HL-60 (cell line): ENCODE measurements at places on chromosomes 5 and 9.

DNA sequence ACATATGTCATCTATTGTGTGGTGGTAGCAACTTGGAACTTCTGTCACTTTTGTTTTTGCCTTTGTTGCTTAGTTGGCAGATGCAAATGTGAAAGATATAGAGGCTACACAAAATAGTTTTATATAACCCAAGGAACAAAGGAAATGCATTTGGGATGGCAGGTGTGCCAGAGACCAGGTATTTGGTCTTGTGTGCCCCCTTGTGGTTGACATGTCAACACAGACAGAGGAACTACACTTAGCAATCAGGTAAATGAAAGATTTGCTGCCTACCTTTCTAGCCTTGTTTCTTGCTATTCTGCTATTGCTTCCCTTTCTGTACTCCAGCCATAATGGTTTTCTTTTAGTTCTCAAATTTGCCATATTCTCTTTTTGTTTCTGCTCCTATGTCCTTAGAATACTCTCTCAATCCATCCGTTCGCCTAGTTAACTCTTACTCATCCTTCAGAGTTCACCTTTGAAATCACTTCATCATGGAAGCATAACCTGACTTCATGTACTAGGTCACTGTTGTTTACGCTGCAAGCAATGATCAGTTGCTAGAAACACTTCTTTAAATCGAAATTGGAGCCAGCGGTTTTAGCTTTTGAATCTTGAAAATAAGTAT is 119.5 kb downstream of the TRPM3 start:
- no peak for DNase-seq

DNA sequence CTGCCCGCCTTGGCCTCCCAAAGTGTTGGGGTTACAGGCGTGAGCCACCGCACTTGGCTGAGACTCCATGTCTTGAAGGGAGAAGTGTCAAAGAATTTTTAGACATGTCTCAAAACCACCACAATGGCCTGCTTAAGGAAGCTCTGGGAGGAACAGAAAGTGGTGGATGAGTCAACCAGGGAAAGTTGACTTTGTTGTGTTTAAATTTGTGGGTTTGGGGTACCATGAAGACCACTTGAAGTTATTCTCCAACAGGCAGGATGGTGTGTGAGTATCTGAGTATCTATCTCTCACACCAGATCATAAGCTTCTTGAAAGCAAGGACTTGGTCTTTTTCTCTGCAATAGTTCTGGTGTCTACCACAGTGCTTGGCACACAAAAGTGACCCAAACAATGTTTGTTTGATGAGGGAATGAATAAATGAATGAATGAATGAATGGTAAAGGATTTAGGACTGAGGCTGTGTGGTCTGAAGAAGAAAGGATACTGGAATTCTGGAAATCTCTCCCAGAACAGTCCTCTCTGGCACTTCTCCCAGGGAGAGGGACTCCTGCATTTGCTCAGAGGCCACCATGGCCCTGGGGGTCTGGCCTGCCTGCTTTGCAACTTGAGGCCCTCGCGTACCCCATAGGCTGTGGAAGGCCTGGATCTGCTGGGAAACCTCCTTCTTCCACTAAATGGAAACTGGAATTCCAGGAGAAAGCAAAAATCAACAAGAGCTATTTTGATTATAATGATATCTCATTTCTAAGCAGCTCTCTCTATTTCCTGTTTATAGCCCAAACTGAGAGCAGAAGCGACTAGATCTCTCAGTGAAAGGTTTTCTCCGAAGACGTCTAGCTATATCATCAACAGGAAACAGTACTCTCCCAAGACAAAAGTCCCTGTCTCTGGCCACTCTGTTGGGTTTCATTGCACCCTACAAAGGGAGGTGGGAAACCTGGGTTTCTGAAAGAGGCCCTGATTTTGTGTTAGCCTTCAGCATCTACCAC is 187.9 kb downstream of the PALM2AKAP2 start:
- DNase-seq, result no peak

DNA sequence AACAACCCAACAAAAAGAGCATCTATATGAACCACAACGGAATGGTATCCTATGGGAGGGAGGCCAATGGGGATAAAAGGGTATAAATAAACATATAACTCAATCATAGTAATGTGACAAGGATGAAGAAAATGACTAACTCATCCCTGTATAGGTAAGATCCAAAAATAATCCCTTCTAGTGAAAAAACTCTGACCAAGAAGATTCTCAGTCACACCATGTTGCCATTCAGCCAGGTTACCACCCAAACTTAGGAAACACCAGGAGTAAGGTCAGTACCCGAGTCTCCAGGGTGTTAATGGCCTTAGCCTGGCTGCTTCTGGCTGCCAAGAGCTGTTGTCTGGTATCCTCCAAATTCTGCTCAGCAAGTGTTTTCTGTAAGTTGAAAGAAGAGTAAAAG is 32.8 kb downstream of the GOLGA1 start:
- no peak for DNase-seq

GRCh38 chr5:167736992-167737391 is 554.5 kb upstream of the WWC1 start:
- no peak for DNase-seq

- no peak for DNase-seq
Observed at GRCh38 chr5:141494761-141495452, 6.0 kb downstream of the PCDHGC5 start.

GRCh38 chr9:132663117-132663516 is 6.7 kb downstream of the DDX31 start:
- DNase-seq, result no peak

DNA sequence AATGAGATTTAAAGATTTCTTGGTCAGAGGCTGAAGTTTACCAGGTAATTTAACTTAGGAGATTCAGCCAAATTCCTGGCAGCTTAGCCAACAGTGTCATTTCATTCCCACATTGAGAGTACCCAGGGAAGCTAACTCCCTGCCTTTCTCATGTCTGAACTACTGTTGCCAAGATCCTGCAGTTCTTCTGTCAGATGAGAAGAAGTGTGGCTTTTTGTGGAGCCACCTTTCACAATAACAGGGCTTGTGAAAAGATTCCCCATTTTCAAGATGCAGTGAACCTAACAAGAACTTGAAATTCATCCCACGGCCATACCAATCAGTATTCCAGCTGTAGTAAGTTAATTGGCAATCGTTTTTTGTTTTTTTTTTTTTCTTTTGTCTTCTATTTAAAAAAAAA is 176.4 kb downstream of the XRCC4 start:
- no peak for DNase-seq

DNA sequence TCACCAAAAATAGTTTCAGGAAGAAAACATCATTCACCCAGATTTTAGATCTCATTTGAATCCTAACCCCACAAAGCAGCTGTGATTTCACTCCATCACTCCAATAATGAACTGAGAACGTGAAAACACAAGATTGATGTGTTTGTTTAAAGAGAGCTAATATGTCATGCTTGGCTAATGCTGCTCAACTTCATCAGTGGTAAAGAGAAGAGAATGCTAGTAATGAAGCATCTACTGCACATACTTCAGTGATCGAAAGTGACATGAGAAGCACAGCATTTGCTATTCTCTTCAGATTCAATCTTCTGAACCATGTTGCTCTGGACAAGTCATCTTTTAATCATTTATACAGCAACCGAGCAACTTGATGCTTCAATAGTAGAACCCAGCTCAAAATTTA is 874.7 kb downstream of the EFNA5 start:
- no peak for DNase-seq

GRCh38 chr9:5939530-5939929 is 48.8 kb downstream of the MLANA start:
- DNase-seq, result no peak

DNA sequence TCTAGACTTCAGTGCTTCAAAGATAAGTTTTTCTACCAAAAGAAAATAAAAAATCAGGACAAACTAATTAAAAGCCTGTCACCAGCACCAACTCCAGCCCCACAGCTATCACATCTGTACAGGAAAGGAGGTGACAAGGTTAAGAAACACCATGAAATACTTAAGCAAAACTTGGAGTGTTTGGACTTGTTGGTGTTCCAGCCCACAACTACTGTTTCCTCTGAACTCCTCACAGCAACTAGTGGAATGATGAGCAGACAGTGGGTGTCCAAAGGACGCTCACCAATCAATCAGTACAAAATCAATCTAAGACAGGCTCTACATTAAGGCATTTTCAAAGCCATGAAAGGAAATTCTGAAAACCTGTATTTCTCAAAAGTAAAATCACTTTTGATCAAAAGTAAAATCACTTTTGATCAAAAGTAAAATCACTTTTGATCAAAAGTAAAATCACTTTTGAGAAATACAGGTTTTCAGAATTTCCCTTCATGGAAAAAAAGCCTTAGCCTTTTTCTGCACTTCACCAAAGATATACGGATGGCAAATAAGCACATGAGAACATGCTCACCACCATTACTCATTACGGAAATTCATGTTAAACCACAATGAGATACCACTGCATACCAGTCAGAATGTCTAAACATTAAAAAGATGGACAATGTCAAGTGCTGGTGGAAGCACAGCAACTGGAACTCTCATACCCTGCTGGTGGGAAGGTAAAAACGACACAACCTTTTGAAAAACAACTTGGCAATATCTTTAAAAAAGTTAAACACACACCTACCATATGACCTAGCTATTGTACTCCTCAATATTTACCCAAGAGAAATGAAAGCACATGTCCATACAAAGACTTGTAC is 79.7 kb downstream of the MED27 start:
- DNase-seq, result no peak

DNA sequence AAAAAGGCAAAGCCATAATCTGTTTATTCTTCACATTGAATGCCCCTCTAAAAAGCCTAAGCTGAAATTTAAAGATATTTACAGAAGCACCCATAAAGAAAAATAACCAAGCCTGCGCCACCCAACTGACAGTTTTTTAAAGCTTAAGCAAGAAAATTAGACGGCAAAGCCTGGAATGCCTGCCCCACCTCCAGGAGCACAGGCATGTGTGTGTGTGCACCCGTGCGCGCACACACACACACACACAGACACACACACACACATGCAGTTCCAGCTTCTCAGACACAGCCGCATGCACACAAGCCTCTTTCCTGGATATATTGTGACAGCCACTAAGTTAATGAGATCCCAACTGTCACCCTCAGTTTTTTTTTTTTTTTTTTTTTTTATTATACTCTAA is 88.2 kb downstream of the FRMD3 start:
- no peak for DNase-seq

- DNase-seq, result no peak
Observed at GRCh38 chr5:131615957-131616356, 19.1 kb downstream of the RAPGEF6 start.

- DNase-seq, result no peak
Observed at GRCh38 chr9:91777292-91777830, 172.7 kb downstream of the ROR2 start.
